ENCODE measurements at places on chromosomes 6 and 20.

- no peak for DNase-seq
These were observed 901 bp downstream of the CEP57L1 start for GRCh38 chr6:109096208-109096607.

- no peak for DNase-seq
These were observed 226.1 kb upstream of the RREB1 start for GRCh38 chr6:6881438-6882225.

DNA sequence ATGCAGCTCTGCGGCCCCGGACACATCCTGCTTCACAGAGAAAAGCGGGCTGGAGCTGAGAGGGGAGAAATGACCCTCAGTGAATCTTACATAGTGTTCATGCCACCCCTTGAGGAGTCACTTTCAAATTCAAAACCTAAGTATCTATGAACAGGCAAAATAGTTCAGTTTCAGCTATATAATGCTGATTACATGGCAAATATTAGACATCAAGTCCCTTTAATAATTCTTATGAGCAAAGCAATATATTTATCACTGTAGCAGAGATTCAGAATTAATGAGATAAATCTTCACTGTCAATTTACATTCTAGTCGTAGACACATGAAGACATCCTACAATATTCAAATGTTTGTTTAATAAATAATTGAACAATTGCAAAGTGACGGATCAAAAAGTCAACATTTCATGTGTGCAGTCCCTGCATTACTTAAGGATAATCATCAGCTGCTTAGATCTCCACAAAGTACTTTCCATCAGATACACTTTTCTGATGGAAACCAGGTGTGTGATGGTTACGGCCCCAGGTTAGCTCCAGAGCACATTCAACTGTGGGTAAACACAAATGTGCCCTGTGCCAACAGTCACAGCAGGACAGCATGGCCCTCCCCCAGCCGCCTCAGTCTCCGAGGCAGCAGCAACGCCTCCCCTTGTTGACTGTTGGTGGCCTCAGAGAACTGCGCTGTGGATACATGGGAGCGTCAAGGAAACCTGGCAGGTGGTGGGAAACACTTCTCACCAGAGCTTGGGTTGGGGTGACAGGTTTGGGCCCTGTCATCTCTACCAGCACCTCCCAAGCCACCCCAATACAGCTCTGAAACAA, 787 bp upstream of the PRR18 start:
- DNase-seq: no peak

GRCh38 chr6:26329763-26330511, 35.1 kb upstream of the BTN3A2 start:
- DNase-seq: no peak

DNA sequence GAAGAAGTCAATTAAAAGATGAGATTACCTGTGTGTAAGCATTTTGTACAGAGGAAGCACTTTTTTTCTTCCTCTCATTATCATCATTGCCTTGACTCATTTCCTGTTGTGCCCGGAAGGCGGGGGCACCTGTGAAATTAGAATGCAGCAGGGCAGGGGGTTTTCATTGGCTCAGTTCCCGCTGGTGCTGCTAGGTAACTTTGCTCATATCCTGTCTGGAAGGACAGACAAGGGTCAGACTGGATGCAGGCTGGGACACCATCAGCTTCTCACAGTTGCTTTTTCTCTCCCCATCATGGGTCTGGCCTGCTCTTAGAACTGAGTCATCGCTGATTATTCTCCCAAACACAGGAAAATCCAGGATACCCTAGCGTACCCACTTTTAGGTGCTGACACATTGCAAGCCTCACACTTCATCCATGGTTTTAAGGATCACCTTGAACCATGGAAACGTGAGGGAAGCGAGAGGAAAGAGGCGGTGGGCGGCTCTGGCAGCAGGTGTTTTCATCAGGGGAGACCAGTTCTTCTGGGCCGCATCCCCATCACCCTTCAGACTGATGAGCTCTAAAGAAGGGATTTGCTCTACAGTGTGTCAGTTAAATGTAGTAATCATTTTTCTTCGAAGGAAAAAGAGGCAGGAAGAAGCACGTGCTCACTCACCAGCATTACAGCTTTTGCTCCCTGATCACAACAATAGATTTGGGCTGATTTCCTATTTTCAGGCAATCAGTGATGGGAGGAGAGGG, 195.7 kb upstream of the SASH1 start:
- no peak for DNase-seq

DNA sequence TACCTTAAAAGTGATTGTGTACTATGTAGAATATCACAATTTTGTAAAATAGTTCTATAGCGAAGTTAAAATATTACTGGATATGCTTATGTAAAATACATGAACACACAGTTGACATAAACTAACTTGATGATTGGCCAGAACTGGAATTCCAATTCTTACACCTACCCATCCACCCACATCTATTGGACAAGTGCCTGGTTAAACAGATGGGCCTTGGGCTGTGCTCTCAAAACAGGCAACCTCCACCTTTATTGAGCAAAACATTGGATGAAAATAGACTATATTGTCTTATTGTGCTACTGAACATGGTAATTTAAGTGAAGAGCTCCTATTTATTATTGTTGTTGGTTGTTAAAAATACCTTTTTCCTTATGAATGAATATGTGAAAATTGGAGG, 154.0 kb upstream of the FLRT3 start:
- DNase-seq: no peak

- DNase-seq: no peak
These were observed 124.8 kb downstream of the SH3BGRL2 start for GRCh38 chr6:79755967-79756366.

GRCh38 chr6:114569669-114570068, 226.8 kb upstream of the HS3ST5 start:
- no peak for DNase-seq

DNA sequence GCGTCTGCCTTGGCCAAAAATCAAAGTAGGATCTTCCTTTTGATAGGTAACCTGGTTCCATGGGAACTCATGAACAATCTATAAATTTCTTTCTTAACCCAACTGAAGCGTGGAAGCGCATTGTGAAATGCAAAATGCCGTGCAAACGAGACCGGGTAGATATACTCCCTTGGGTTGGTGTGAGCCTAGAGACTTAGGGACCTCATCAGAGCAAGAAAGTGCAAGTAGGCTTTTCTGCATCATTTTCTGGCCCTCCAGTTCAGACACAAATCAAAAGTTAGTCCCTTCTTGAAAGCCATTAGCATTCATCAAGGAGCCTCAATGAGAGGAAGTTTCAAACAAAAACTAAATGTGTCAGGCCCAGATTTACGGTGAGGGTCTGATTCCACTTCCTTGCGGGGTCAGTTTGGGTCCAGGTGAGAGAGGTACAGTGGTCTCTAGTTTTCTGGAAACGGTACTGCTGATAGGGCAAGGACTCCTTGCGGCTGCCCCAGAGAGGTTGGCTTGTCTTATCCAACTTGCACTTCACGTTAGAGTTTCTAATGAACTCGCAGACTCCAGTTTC, 5.3 kb upstream of the ZNF184 start:
- DNase-seq: no peak

GRCh38 chr6:48641544-48641943, 530.5 kb upstream of the PTCHD4 start:
- DNase-seq: no peak

DNA sequence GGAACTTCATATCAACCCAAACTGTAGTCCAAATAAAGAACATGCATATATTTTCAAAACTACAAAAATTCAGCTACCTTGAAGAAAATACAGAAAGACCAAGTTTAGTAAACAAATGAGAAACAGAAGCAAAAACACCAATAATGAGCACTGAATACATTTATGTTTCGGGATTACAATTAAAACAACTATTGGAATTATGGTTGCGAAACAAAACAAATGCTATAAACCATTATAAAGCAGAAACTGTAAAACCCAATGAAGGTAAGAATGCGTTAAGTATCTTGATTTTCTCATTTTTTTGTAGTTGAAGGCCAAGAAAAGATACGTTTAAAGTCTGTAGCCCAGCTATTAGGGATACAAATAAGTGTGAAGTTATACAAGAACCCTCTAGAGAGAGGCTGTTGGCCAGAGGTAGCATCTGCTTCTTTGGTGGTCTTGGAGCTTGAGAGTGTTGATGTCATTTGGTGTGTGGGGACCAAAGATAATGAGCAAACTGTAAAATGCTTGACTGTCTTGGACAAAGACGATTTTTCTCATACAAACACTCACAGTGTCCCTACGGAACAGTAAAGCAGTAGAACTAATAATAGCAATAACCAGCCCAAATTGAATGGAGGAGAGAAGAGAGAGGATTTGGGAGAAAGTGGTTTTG, 111.5 kb downstream of the PRND start:
- no peak for DNase-seq

DNA sequence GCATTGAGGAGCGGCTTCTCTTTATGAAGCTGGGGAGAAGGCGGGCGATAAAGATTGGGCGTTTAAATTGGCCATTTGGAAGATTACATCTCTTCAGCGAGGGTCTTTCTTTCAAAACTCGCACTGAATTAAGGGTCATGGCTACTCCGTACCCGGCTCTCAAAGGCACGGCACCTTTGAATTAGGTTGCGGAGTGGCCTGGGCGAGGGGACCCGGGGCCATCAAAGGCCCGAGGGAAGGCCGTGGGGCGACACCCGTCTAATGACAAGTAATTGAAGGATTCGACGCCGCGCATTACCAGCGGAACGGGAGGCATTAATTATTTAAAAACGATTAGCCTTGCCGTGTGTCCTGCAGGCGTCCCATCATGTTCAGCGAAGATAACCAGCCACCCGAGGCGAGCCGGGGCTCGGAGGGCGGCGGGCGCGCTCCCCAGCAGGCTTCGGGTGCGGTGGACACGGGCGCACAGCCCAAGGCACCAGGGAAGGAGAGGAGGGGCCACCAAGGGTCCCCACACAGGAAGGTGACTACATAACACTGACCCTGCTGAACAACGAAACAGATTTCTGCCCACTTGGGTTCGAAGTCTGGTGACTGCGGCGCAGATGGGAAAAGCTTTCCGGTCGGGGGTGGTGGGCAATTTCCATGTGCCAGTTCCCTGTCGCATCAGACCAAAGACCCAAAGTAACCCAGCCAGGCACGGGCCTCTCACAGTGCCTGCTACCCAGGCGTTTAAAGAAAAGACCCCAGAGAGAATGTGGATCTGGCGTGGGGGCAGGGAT, 7.4 kb downstream of the FOXA2 start:
- DNase-seq: no peak

GRCh38 chr20:44233436-44234016, 13.6 kb upstream of the GDAP1L1 start:
- no peak for DNase-seq

DNA sequence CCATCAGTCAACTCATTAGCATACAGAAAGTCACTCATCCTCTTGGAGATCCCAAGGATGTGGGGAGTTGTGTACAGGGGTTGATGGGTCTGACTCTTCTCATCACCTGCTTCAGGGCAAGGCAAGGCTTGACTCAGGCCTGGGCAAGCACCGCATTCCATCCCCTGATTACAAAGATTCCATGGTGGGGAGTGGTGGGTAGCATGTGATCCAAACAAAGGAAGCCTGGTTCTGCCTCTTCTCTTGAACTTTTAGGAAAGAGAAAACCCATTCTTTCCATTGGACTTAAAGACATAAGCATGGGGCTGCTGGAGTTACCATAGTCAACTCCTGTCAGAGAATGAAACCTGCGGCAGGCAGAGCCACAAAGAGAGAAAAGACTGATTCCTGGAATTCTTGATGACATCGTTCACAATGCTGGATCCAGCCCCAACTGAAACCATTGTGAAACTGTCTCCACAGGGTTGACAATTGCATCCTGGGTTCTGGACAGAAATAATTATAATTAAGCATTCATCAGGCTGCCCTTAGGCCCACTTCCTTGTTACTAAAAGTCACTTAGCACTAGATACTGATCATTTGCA, 235.8 kb upstream of the KCNG1 start:
- DNase-seq: no peak

- DNase-seq: no peak
These were observed 116.6 kb upstream of the RPS6KA2 start for GRCh38 chr6:166743406-166744222.

GRCh38 chr20:15805154-15805553, 768.1 kb downstream of the KIF16B start:
- no peak for DNase-seq

- DNase-seq: no peak
These were observed 13.9 kb upstream of the RANBP9 start for GRCh38 chr6:13725570-13725969.

DNA sequence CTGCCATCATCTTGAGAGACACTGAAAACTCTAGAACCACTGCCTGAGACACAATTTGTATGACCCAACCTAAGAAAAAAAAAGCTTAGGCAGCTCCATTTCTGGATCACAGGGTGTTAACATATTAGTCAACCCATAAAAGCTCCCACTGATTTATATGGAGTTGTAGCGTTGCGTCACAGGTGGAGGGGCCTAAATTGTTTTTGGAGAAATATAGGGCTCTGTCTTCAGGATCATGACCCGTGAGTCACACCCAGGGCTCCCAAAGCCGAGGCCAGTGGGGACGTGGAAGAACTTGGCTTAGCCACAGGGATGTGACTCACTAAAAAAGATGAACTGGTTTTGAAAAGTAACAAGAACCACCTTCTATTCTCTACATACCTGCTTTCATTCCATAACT, 116.5 kb upstream of the BMP2 start:
- no peak for DNase-seq

GRCh38 chr20:52268184-52268749, 76.7 kb upstream of the ZFP64 start:
- no peak for DNase-seq

GRCh38 chr6:112189494-112189893, 64.9 kb downstream of the LAMA4 start:
- no peak for DNase-seq

DNA sequence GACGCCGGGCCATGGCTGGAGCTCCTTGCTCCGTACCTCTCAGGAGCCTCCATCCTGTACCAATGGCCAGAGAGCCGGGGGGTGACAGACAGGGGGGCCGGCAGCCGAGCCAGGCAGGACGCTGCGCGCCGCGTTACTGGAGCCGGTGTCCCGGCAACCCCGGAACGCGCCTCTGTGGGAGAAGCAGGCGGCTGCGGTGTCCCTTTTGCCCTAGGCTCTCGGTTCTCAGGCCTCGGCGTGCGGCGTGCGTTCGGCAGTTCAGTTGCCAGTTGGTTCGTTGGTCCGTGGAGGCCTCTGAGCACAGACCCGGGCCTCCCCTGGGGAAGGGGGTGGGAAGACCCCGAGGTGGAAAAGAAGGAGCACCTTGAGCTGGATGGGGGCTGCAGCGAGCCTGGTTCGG, at the start of gene SPATS1:
SPATS1 (plus strand) TSS at position 162 of the 400 bp plus-strand sequence. CDS start 446 bp downstream, outside the sequence.
- no peak for DNase-seq

- no peak for DNase-seq
These were observed 150.9 kb downstream of the JARID2 start for GRCh38 chr6:15396808-15397207.

GRCh38 chr20:31829731-31830130, 10.6 kb downstream of the MYLK2 start:
- no peak for DNase-seq

DNA sequence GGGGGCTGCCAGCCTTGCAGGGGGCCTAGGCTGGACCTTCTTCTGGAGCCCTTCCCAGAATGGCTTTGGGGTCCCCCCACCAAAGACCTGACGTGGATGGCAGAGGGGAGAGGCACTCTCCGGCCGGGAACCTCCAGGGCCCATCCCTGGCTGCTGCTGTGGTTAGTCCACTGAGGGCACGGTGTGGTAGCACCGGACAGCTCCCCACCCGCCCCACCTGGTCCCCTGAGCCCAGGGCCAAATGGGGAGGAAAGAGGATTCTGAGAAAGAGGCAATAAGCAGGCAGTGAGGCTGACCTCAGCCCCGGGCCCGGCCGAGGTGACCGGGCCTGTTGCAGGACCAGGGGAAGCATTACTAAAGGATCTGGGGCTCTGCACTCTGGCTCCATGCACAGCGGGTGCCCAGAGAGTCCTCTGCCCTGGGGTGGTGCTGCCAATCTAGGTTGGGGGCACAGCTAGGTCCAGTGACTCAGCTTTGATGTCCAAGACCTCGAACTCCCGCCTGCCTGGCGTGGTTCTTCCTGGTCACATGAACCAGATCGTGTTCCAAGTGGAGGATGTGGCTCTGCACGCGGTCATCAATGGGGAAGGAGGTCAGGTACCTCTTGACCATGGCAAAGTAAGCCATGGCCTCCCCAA, 2.2 kb downstream of the CENPB start:
- DNase-seq: no peak

All from left colon (tissue), 2 donors.